Sciatic nerve (tissue), 2 donors: ENCODE measurements at places on chromosomes 3 and 15. TPM values are rescaled to one million over a fixed set of nuclear protein-coding genes. Genes with fewer than 3 reads are reported as not detected.
A peak's percentile ranks its signal among the peaks of the same experiment; 100 is the strongest.

GRCh38 chr3:128841926-128842920 lies 37.2 kb upstream of the ACAD9 start:
- no peak for DNase-seq

Gene MCF2L2
- total RNA-seq: 2.6 TPM

DNA sequence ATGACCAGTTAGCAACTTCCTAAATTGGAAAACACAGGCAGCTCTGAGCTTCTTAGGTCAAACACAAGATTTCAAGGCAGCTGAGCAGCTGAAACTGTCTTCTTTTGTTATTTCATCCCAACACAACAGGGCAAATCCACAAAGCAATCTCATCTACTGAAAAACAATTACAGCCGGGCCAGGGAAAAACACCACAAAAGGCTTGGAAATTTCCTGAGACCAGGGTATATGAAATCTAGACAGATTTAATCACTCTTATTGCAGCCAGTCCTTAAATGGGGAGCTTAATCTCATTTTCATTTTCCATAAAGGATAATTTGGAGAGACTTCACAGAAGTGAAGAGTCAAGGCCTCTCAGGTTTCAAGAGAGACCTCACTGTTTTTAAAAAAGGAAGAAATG lies 181.8 kb downstream of the SSR3 start:
- DNase-seq: no peak

GRCh38 chr3:127541320-127541719 lies 49.2 kb downstream of the TPRA1 start:
- DNase-seq: no peak

Gene CPN2
- total RNA-seq: not detected

Gene CPLX3
- not detected for total RNA-seq

GRCh38 chr15:70127770-70128413 lies 30.2 kb upstream of the TLE3 start:
- DNase-seq: peak; percentile 6
